EH (cell line): ENCODE measurements at places on chromosomes 2 and 18.

- peak; percentile 65 for DNase-seq
Observed at GRCh38 chr2:168119515-168120141, 127.8 kb downstream of the STK39 start.

DNA sequence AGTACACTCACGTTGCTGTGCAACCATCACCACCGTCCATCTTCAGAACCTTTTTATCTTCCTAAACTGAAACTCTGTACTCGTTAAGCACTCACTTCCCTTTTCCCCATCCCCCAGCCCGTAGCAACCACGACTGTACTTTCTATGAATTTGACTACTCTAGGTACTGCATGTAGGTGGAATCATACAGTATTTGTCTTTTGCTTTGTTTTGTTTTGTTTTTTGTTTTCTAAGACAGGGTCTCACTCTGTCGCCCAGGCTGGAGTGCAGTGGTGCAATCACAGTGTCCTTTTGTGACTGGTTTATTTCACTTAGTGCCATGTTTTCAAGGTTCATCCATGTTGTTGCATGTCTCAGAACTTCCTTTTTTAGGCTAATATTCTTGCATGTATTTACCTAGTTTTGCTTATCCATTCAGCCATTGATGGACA, 7.0 kb upstream of the TYMS start:
- DNase-seq: no peak

- no peak for DNase-seq
Observed at GRCh38 chr18:4453567-4453873, 1.6 kb downstream of the DLGAP1 start.

DNA sequence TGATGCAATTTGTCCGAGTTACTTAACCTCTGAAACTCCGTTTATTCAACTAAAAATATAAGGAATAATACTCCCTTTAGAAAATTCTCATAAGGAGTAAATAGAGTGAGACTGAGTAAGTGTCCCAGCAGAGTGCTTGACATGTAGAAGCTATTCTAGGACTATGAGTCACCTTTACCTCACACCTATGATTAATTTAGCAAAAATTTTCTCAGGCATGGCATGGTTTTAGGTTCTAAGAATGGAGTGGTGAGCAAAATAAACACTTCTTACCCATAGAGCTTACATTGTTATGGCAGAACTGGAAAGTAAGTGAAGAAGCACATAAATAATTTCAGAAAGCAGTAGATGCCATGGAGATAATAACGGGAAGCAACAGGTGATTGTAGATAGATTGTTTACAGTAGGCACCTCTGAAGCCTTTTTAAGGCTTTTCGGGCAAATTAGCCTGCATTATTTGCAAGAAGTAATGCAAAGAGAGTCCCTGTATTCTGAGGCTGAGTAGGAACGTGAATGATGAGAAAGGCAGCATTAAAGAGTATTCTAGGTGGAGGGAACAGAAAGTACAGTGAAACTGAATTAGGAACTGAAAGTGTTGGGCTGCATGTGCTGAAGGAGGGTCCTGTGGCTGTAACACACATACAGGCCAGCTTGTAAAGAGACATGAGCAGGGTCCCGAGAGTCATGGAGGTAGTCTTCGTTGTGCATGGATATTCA, 209.2 kb downstream of the ZNF407 start:
- DNase-seq: peak; percentile 88

DNA sequence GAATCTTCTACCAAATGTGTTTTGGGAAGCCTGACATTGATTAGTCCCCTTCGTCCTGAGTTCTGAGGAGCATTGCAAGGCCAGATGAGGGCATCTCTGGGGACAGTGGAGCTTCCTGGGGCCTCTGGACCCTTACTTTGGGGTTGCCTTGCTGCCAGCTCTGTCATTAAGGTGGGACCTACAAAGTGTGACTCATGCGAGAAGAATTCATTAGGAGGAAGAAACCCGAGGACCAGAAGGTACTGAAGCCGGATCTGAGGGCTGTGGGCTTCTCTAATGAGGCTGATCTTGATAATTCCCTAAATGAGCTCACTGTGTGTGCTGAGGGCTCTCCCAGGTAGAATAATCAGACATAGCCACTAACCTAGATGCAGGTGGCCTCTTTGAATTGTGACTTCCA, 695 bp upstream of the SCYGR2 start:
- peak; percentile 9 for DNase-seq

- DNase-seq: no peak
Observed at GRCh38 chr2:138757384-138757783, 22.8 kb downstream of the NXPH2 start.

DNA sequence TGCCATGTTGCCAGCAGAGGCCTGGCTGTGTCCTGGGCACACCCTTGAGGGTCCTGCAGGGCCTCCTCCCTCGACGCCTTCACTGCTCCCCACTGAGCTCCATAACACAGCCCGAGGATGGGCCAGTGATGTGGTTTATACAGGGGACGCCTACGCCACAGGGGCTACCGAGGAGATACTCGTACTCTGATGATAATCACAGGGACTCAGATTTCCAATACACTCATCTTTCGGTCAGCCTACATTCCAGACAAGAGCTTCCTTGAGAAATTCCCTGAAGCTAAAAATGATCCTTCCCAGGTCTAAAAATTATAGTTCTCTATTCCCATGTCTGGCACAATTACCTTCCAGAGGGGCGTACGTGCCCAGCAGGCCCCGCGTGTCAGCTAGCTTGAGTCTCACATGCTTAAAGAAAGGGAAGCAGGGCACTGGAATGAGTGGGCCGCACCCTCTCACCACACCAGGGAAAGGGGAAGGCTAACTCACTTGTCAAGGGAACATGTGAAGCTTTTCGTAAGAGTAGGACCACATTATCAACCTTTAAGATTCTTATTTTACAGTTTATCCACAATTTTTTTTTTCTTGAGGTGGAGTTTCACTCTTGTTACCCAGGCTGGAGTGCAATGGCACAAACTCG, 159.5 kb upstream of the NDUFV2 start:
- DNase-seq: peak; percentile 39

DNA sequence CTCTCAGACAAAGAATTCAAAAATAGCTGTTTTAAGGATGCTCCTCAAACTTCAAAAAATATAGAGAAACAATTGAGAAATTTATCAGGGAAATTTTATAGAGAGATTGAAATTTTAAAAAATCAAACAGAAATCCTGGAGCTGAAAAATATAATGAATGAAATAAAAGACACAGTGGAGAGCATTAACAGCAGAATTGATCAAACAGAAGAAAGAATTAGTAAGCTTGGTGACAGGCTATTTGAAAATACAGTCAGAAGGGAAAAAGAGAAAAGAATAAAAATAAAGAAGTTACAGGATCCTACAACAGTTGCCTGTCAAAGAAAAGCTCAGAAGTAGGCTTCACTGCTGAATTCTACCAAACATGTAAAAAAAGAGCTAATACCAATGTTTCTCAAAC, 293.8 kb upstream of the VWC2L start:
- DNase-seq: no peak

- DNase-seq: no peak
Observed at GRCh38 chr18:52537261-52537660, 197.3 kb downstream of the DCC start.

- DNase-seq: no peak
Observed at GRCh38 chr2:204530464-204530805, 14.8 kb upstream of the PARD3B start.

DNA sequence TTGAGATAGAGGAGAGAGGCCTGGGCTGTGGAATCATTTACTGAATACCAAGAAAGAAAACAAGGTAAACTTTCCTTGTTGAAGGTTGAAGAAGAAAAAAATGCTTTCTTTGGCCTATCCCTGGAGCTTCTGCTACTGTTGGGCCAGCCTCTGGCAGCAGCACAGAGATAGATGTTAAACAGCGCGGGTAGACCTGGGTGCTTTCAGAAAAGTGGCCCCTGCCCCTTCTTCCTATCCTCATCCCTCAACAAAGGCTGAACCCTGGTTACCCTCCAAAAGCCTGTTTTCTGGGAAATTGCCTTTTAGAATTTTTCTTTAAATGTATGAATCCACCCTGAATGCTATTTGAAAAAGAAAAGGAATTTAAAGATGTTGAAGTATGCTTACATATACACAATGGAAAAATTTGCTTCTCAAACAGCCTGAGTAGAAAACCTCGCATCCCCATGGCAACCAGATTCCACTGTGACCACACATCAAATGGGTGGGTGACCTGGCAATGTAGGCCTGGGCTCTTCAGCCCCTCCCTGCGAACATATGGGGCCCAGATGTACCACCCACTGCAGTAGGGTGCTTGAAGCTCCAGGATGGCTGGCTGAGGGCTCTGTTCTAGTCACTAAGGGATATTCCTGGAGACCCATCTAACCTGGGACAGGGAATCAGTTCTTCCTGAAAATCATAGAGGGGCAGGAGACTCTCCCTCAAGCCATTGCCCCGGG, 23.4 kb upstream of the CHRNA1 start:
- peak; percentile 100 for DNase-seq

DNA sequence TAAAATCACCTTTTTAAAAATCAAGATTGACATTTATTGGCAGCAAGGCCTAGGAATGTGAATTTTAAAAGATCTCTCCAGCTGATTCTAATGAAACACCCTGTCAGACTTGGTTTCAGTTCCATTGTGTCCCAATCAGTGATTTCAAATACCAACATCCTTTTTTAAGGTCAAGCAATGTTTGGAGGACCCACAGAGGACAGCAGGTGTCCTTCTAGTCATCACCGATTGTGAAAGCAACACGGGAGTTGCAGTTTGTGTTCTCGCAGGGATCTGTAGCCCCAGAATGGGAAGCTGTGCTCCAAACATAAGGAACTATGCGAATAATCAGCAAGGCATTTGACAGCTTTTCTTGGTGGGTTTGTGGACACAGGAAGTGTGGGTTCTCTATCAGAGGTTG, 4.5 kb upstream of the KIDINS220 start:
- DNase-seq: no peak

DNA sequence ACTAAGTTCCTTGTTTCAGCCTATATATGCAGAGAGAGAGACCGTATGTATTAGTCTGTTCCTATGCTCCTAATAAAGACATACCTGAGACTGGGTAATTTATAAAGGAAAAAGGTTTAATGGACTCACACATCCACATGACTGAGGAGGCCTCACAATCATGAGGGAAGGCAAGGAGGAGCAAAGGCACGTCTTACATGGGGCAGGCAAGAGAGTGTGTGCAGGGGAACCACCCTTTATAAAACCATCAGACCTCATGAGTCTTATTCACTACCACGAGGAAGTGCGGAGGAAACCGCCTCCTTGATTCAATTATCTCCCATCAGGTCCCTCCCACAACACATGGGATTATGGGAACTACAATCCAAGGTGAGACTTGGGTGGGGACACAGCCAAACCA, 73.8 kb downstream of the TMEM18 start:
- DNase-seq: no peak

DNA sequence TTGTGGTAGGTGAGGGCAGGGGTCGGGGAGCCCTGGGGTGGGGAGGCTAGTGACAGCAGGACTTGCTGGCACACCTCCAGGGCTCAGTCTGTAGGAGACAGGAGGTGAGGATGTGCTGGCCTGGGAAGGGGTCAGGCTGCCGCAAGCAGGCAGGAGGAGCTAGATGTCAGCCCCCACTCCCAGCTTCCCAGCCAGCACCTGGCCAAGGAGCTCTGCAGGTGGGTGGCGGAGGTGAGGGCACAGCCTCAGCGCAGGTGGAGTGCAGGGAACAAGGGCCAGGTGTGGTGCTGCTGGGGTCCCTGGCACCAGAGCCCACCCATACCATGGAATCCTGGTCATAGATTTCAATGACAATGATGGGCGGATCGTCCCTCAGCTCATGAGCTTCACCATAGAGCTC, 2.9 kb downstream of the OTOF start:
- DNase-seq: no peak

GRCh38 chr2:240149943-240150784, 9.7 kb upstream of the OTOS start:
- peak; percentile 33 for DNase-seq

DNA sequence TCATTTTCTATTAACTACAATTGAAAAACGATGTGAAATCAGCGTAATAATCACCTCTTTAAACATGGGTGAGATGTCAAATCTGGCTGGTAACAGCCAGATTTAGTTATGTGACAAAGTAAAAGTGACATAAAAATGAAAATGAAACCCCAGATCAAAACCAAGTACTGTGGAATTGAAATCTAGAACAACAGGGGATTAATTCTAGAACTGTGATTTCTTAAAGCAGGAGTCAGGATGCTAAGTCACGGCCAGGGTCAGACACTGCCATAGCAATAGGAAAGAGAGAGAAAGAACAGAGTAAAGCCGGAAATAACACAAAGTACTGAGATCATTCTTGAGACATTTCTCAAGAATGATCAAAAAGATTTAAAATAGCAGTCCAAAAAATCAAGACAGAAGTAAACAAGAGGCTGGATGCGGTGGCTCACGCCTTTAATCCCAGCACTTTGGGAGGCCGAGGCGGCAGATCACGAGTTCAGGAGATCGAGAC, 1183.7 kb upstream of the NXPH2 start:
- DNase-seq: no peak

GRCh38 chr2:221210686-221211085, 361.4 kb downstream of the EPHA4 start:
- DNase-seq: no peak

GRCh38 chr18:66280470-66280869, 323.4 kb downstream of the CDH19 start:
- DNase-seq: no peak

GRCh38 chr2:71935262-71935848, 212.3 kb downstream of the CYP26B1 start:
- peak; percentile 98 for DNase-seq

DNA sequence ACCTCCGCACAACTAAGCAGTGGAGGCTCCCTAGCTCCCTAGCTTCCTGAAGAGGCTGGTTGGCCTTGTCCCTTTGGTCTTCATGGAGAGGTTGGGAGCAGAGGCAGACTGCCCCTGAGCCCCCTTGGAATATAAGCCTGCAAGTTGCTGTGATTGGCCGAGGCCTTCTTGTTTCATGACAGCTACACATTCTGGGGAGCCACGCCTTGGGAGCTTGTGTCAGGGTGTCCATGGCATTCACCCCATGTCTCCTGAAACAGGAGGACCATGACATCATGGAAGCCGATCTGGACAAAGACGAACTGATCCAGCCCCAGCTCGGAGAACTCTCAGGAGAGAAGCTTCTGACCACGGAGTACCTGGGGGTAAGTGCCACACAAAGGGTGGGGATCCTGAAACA, 64.0 kb upstream of the B3GNT7 start:
- DNase-seq: no peak

- DNase-seq: no peak
Observed at GRCh38 chr18:64248836-64249235, 99.9 kb upstream of the LINC00305 start.

GRCh38 chr18:74745633-74746403, 148.1 kb downstream of the ZNF407 start:
- peak; percentile 85 for DNase-seq

- no peak for DNase-seq
Observed at GRCh38 chr2:109294523-109294922, 165.5 kb downstream of the SH3RF3 start.

GRCh38 chr2:46461011-46461674, 18.2 kb upstream of the TMEM247 start:
- DNase-seq: peak; percentile 68
